ENCODE measurements at places on chromosomes 1 and 21.
A peak's percentile ranks its signal among the peaks of the same experiment; 100 is the strongest.

- DNase-seq, result no peak
These were observed 1.2 kb downstream of the SCAF4 start for GRCh38 chr21:31730712-31731055.

- no peak for DNase-seq
These were observed 3.9 kb downstream of the RCC1 start for GRCh38 chr1:28509705-28510272.

GRCh38 chr1:228647523-228648444 lies 87.5 kb upstream of the RHOU start:
- no peak for DNase-seq

DNA sequence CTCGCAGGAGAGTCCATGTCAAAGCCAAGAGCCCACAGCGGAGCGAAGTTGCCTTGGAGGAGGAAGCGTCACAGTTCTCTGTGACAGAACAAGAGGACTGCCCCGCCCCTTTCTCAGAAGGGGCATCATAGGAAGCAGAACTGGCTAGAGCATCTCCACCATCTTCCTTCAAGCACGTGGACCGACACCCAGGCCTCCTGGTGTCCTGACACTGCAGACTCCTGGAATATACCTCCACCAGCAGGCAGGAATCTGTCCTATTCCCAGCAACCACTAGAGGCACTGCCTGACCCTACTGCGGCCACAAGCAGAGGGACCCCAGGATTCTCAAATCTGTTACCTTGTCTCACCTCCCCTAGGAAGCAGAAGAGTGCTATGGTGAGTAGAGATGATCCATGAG lies 37.8 kb downstream of the GPA33 start:
- no peak for DNase-seq

DNA sequence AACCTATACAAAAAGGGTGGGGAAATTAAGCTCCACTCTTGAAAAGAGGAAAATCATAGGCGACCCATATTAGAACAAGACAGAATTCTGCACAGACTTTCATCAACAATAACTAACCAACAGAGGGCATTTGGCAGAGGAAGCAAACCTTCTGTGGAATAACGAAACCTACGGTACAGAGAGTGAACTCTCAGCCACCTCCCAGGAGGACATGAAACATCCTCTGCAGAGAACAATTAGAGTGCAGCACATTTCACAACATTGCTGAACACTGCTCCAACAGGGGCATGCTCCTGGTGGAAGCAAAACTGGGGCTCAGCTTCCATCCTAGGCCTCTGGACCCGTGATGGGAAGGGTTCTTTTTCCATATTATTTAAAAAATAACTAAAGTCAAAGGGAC lies 110.9 kb downstream of the KCNJ15 start:
- DNase-seq, result no peak

DNA sequence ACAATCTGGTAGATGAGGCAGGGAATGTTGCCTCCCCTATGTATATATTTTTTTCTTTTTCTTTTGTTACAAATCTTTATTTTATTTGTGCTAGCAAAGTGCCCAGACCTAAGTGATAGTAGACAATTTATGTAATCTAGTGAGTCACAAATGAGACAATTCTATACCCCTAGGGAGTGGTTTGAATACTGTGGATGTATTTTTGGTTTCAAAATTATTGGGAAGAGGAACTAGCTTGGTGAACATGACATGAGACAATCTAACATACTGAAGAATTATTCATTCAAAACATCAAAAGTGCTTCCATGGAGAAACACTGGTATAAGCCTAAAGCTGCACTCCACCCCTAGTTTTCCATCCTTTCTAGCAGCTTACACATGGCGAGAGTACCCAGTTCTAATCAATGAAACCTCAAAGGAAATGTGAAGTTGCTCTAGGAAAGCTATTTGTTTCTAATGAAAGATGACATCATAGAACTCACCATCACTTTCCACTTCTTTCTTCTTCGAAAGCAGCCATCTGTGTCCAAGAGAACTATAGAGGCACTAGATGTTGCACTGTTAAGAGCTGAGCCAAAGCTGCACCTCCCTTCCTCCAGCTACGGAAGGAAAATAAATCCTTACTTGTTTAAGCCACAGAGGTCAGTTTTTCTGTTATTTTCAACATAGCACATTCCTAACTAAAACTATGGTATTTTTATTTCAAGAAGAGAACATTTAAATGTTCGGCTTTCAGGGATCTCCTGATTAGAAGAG lies 764.6 kb downstream of the LTN1 start:
- no peak for DNase-seq

DNA sequence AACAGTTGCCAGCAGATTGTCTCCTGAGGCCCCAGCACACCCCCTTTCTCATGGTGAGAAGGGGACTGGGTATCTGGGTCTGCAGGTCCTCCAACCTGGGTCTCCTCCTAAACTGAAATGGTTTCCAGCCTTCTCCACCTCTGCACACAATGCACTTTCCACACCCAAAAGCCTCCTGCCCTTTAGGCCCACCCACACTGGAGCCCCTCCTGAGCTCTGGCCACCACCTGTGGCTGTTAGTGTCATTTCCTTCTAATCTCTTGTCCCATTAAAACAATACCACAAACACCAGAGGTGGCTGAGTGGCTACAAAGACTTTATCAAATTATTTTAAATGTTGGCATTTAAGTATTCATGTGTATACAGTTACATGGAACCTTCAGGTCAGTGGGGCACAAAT lies 11.5 kb downstream of the GPR3 start:
- DNase-seq, result no peak

DNA sequence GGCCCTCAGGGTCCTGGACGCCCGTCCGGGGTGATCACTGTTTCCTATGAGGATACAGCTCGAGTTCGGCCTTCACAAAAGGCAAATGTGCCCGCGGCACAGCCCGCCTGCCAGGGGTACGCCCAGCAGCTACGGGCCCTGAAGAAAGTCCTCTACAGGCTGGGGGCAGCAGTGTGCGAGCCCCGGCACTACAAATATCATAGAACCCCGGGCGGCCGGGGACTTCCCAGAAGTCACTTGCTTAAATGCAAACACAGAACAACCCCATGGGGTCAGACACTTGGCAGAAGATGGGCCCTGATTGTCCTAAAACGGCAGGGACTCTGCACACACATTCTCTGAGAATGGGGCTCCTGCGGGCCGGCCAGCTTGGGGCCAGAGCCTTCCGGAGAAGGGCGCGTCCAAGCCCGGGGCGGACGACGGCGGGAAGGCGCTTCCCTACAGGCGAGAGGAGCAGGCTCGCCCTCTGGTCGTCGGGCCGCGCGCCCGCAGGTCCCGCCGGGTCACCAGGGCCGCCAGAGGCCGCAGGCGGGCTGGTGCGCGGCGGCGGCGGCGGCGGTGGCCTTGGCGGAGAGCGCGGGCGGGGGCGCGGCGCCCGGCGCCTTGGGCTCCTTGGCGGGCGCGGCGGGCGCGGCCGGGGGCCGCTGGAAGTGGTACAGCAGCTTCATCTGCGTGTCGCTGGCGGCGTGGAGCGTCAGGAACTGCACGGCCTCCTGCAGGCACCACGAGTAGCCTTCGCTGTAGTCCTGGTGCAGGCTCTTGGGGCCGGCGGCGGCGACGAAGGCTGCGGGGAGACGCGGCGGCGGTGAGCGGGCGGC lies 888 bp downstream of the HES5 start:
- peak; percentile 21 for DNase-seq

DNA sequence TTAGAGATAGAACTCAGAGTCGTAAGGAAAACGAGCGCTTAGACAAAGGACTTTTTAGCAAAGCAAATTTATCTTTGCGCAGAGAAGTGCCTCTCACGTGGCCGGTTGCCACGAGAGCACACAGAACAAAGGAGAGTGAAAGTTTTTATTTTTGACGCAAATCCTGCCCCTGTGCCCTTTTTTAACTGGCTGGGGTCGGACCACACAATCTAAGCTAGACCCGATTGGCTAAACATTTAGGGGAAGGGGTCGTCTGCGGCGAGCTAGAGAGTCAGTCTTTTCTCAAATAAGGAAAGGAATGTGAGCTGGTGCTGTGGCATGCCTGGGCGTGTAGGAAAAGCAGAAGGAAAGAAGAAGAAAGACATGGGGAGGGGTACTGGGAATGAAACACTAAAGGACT lies 2.4 kb downstream of the KRTAP10-2 start:
- DNase-seq, result no peak

DNA sequence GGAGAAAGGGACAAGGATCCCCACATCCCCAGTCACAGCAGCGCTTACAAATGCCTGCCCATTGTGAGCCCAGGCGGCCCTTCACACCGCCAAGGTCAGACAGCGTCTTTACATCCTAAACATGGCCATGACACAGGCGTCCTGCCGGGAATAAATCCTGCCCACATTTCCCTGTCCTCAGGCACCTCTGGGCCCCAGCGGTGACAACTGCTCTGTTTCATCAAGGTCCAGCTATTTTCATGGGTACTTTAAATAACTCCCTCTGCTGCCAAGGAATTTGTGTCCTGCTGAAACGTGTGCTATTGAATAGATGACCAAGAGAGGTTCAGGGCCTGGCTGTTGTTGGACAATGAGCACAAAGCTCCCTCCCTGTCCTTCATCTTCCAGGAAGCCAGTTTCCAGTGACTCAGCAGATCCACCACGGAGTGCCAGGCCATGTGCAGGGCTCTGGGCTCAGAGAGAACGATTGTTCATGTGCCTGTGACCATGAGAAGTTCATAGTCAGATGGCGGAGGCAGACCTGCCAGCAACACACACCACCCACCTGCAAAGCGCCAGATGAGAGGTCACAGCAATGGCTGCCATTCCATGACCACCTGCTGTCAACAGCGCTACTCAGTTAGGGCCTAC lies 195.8 kb downstream of the MATN1 start:
- DNase-seq, result no peak

GRCh38 chr1:37472281-37472680 lies 2.1 kb upstream of the ZC3H12A start:
- no peak for DNase-seq

- no peak for DNase-seq
These were observed 3.8 kb downstream of the WNT4 start for GRCh38 chr1:22139066-22139594.

Data from hippocampal formation (tissue), 2 donors.